ENCODE measurements at places on chromosomes 1 and 21.
A peak's percentile ranks its signal among the peaks of the same experiment; 100 is the strongest.

DNA sequence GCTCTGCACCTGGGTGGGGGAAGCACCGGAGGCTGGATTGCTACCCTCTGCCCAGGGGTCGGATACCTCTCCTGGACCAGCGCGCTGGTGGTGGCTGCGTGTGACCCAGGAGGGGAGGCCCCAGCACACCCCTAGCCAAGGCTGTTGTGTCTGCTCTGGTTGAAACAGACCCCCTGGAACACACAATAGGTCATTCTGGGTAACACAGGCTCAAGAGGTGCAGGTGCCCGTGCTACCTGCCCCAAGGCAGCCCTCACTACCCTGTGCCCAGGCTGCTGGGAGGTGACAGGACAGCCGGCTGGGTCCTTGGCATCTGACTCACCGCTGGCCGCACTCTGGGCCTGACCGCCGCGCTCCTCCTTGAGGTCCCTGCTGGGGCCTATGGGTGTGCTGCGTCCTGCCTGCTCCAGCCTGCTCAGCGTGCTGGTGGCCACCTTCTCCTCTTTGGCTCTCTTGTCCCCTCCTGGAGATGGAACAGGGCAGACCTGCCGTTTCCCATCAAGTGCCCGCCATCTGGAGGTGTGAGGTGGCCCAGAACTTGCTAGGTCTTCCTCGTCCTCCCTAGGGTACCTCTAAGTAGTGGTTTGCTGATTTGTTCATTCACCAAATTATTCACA lies 30.0 kb downstream of the ZBTB17 start:
- no peak for DNase-seq

DNA sequence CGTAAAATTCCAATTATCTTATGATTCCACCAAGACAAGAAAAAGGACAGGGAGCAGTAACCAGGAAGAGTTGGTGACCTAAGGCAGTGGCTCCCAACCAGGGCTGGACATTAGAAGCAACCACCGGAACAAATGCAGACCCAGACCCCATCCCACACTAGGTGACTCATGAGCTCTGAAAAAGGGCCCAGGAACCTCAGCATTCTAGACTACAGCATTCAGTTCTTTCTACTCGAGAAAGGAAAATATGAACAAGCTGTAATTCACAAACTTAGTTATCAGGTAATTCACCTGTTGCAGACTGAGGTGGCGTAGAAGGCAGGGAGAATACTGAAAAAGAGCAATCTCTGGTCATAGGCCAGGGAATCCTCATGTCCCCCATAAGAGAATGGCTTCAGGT lies 138.4 kb upstream of the KRTAP19-8 start:
- no peak for DNase-seq

DNA sequence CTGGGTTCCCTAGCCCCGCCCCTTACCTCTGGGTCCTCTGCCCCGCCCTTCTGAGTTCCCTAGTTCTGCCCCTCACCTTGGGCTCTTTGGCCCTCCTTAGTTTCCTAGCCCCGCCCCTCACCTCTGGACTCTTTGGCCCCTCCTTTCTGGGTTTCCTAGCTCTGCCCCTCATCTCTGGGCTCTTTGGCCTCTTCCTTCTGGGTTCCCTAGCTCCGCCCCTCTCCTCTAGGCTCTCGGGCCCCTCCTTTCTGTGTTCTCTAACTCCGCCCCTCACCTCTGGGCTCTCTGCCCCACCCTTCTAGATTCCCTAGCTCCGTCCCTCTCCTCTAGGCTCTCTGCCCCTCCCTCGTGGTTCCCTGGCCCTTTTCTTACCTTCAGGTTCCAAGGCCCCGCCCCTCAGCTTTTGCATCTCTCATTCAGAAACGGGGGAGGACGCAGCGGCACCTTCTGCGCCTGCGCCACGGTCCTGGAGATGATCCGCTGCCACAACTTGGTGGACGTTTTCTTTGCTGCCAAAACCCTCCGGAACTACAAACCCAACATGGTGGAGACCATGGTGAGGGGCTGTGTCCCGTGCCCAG lies 88.5 kb downstream of the PTPRU start:
- DNase-seq = no peak

GRCh38 chr21:43190951-43191350 lies 22.1 kb downstream of the CRYAA start:
- no peak for DNase-seq

GRCh38 chr21:27047283-27047657 lies 80.4 kb upstream of the ADAMTS5 start:
- no peak for DNase-seq

DNA sequence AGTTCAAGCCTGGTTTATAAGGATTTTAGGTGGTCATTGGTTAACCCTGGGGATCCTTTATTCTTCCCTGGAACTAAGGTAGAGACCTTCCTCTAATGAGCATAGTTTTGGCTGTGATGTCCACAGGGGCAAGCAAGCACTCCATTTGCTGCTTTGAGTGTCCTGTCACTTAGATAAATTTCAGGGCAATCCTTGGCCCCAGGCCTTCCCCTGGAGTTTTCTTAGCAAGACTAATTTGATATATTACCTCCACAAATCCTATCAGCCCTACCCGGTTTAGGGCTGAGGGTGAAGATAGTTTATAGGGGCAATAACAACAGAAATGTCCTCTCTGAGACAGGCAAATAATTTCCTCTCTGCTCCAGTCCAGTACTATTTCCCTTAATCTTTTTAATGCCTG lies 166.6 kb downstream of the CYYR1 start:
- DNase-seq = no peak

DNA sequence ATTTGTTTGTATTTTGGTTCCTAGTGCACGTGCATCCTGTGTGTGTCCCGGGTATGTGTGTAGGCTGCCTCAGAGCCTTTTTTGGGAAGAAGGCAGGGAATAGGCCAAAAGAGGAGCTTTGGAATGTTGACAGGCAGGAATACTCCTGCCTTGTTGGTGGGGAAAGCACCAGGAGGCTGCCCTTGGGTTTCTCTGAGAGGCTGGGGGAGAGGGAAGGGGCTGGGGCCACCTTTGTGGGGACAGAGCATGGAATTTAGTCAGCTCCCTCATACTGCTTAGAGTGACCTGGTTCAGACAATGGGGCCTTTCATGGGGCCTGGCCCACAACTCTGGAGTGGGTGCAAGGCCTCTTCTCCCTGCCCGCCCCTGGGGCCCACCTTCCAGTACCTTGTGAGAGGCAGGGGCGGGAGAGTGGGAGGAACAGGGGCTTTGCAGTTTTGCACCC lies 31.3 kb downstream of the ACOT11 start:
- no peak for DNase-seq

DNA sequence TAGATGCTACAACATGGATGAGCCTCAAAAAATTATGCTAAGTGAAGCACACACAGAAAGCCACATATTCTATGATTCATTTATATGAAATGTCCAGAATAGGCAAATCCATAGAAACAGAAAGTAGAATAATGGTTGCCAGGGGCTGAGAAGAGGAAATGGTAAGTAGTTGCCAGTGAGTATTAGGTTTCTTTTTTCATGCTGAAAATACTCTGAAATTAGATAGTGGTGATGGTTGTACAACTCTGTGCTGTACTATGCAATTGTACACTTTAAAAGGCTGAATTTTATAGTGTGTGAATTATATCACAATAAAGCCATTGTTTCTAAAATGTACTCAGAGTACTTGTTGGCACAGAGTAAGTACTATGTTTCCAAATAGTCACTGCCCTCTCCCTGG lies 15.5 kb upstream of the GFI1 start:
- DNase-seq = no peak

- no peak for DNase-seq
Measured at GRCh38 chr21:44509539-44509938, 30.5 kb downstream of the KRTAP10-1 start.

DNA sequence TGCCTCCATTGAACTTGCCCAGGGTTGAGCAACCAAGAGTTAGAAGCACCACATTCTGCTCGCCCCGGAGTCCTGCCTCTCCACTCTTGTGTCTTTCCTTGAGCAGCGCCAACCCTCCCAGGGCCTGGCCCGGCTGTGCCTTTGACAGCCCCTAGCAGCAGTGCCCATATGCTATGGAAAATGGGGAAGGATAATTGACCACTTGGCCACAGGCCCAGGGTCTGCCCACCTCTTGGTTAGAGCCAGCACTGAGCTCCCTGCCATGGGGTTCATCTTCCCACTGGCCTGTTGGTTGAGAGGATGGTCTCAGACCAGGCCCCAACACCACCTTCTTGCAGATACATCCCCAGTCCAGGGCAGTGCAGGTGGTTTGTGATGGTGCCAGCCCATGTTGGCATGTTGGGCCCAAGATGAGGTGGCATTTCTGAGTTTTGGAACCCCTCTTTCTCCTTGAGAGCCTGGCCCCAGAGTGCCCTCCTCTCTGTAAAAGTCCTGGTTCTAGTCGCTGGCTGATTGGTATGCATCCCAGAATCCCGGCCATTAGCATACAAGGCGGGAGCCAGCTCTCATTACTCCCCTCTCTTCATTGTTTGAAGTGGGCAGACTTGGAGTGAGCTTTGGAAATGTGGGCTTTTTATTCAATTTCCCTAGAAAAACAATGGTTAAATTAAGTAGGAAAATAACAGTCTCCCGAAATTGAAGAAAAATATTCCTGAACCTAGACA lies 7.6 kb downstream of the ARHGEF10L start:
- no peak for DNase-seq

DNA sequence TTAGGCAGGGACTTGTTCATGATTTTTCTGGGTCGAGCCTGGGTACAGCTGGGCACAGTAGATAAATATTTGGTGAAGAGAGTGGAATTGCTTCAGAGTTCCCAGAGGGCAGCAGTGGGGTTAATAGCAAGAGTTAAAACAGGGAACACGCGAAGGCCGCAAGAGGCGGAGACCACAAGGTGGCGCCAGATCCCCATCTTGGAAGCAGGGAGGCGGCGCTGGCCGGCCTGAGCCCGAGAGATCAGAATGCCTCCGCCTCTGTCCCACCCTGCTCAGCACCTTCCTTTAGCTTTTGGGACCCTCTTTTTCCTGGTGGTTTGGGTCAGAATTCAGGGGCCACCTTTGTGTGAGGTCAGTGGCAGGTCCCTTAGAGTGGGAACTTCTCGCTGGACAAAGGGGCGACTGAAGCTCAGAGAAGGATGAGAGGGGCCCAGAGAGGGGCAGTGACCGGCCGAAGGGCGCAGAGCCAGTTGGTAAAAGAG lies 6.5 kb upstream of the PADI2 start:
- DNase-seq = no peak

DNA sequence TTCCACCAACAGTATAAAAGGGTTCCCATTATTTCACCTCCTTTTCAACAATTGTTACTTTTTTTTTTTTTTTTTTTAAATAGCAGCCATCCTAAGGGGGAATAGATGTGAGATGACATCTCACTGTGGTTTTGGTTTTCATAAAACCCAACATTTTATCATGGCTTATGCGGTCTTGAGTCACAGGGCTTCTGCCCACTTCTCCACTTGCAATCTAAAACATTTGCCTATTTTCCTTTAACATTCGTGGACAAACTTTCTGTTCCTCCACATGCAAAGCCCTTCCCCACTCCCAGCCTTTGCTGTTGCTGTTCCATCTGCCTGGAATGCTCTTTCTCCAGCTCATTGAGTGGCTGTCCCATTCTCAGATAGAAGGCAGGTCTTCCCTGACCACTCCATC lies 239.7 kb upstream of the KCNK2 start:
- DNase-seq = peak; percentile 67

DNA sequence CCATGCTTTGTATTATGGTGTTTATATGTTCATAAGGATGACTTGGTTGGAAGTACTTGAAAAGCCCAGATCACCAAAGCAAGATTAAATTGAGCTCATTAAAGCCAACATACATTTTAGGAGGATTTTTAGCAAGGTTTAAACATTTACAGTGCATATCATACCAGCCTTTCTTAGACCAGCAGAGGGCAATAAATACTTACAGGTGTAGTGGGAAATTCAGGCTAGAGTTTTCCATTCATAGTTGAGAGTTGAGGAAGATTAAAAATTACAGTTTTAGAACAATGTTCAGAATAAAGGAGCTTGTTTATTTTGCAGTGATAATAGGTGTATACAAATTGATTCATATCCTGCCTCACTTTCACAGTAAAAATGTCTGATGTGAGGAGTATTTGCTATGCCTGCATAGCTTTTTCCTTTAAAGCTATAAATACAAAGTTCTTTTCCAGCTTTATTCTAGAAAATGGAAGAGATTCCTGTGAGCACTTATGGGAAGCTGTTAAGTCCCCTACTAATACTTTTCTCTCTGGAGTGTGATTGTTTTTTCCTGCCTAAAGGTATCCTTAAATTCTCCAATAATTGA lies 35.3 kb downstream of the DTL start:
- peak; percentile 24 for DNase-seq

- no peak for DNase-seq
Measured at GRCh38 chr1:18783705-18784481, 75.6 kb downstream of the TAS1R2 start.

GRCh38 chr21:33964706-33965325 lies 49.2 kb upstream of the ATP5PO start:
- peak; percentile 52 for DNase-seq

DNA sequence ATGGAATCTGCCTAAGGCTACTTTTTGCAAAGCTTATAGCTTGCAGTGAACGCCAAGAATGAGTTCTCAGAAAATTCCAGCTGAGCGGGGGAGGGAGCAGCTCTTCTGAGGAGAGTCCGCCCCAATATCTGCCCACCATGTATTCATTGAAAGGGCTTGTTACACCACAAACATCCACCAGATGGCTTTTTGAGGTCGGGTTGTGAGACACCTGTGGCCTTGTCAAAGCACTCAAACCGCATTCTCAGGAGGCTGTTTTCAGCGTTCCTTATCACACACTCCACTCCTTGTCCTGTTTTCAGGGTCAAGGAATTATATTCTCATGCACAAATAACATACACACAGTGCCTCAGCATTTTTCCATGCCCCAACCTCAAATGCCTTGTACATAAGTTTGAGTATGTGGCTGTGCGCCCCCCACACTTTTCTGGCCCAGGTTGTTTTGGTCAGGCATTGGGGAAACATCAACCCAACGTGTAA lies 3.9 kb upstream of the C4BPB start:
- DNase-seq = no peak

- no peak for DNase-seq
Measured at GRCh38 chr1:41496080-41497055, 11.9 kb upstream of the EDN2 start.

GRCh38 chr1:236393681-236394481 lies at the start of gene EDARADD:
Gene EDARADD (plus strand): TSS chr1:236394286. CDS start chr1:236394445, 159 bp downstream.
- DNase-seq = peak; percentile 38

DNA sequence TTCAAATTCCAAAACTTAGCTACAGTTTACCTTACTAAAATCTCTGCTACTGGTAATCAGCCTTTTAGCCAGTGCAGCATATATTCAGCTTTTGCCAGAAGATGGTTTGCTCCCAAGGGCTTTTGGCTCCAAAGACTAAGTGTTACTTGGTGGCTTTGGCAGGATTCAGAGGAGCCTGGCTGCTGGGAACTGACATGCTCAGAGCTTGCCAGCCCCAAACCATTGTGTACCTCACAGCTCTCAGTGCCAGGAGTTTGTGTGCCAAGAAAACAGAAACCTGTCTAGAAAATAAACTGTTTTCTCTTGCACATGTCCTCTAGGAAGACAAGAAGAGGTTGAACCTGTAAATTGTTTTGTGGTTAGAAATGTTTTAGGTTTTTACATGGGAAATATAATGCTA lies 315.9 kb downstream of the ST6GALNAC3 start:
- no peak for DNase-seq

GRCh38 chr1:37728416-37728815 lies 36.1 kb downstream of the CDCA8 start:
- DNase-seq = no peak

- peak; percentile 11 for DNase-seq
Measured at GRCh38 chr1:84370831-84371394, 27.4 kb upstream of the DNASE2B start.

Measured in AG09309 (cell line).